ENCODE measurements at places on chromosomes 11 and 22.

- no peak for DNase-seq
Measured at GRCh38 chr11:59918480-59918879, 19.8 kb upstream of the OOSP1 start.

DNA sequence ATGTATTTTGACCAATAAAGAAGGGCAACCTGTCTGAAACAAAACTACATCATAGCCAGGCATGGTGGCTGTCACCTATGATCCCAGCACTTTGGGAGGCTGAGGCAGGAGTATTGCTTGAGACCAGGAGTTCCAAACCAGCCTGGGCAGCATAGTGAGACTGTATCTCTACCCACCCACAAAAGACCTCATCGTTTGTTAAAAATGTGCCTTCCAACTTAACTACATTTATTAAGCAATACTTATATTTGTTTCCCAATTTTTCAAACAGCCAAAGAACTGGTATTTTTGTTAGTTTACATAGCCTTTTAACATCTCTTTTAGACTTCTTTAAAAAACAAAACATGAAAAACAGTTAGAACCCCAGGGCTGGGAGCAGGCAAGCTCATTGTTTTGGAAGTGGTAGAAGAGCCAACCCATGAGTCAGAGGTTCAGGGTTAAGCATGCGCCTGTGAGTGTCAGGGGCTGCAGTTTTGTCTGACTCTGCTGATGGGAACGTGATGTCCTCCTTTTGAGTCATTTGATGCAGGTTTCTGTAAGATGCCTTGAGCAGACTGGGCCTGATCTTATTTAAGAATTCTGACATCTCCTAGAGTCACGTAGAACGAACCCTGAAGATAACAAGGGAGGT, 53.9 kb upstream of the CRTAM start:
- DNase-seq = no peak

DNA sequence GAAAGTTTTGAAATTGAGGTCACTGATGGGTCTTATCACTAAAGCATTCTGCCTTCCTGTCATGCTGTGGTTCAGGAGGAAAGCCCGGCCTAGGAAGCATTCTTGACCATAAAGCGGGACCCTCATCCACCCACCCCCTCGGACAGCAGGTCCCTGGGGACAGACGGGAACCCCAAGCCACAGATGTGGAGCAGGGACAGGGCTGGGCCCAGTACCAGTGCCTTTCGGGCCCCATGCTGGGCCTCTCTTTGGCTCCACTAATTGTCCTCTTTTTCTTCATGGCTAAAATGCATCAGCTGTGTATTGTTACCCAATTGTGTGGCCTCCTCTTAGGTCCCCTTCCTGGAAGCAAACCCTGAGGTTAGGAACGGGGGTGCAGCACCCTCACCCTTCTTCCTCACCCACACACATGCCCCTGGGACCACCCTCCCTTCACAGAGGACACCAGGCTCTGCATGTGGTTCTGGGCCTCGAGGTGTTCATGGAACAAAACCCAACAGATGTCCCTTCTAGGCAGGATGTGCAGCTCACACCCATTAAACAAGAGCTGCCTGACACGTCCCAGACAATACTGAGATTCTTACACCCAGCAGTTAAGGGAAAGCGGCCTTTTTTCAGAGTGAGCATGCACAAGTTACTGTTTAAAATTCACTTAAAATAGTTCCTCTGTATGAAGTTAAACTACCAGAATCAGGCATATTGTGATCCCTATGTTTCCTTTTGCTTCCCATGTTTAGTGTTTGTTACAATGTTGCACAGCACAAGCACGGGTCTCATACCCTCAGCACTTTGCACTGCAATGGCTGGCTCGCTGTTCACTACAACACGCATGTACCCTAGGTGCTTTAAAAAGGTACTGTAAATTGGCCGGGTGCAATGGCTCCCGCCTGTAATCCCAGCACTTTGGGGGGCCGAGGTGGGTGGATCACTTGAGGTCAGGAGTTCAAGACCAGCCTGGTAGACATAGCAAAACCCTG, 807.6 kb downstream of the BRD1 start:
- no peak for DNase-seq

DNA sequence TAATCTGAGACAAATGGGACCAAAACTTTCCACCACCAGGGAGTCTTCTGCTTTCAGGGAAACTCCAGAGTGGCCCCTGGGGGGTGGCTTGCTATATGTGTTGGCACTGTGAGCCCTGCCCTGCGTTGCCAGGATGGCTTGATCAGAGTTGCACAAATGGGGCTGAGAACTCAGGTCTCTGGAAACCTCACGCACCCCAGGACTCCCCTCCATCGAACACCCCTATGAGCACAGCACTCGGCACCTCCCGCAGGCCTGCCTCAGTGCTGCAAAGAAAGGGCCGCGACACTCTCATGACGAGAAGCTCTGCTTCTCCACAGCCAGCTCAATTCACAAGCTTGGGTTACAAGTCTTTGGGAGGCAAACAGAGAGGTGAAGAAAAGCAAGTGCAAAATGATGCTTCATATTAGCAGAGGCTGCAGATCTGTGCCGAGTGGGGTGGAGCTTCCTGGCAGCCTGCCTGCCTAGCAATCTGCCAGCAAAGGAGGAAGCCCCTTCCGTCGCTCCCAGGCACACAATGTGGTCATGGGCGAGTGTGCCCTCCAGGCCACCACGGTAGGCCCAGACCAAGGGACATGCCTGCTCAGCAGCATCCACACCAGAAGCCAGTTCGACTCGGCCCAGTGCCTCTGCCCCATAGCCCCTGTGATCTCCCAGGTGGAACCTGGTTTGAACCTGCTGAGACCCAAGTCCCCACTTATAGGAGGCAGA, 55.7 kb downstream of the MYH9 start:
- DNase-seq = peak; percentile 89

DNA sequence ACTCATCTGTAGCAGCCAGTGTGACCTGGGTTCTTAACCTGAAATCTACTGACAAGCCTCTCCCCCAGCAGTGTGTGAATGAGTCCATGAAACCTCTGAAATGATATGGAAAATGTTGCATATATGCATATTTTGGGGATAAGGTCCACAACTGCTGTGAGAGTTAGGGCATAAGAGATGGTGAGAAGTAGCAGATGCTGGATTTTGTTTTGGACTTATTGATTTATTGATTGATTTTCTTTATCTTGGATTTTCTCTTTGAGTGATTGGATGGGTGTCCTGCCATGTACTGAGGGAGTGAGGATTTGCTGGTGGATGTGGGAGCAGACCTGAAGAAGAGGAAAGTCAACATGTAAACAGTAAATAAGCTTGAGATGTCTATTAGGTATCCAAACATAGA, 211.4 kb upstream of the SORL1-AS1 start:
- no peak for DNase-seq

All from activated CD4-positive, alpha-beta T cell treated with anti-CD3 and anti-CD28 coated beads, Interleukin-2, amount 10 ng/mL, durations not matched to agents 24 days and 14 days (primary cell).